ENCODE measurements at places on chromosomes 1 and 21. TPM values are rescaled to one million over a fixed set of nuclear protein-coding genes. Genes with fewer than 3 reads are reported as not detected.

The VHLL gene
- total RNA-seq = not detected

The COPA gene
- 120 TPM for total RNA-seq

The RGS13 gene
- total RNA-seq = not detected

The TRIM46 gene
- 6.8 TPM for total RNA-seq

The OR2AK2 gene
- total RNA-seq = 0.25 TPM

The C1QA gene
- total RNA-seq = not detected

The KCNT2 gene
- total RNA-seq = not detected

The FCER1G gene
- total RNA-seq = 7.4 TPM

The WNT2B gene
- 0.16 TPM for total RNA-seq

The PTPN22 gene
- 55.3 TPM for total RNA-seq

The SIM2 gene
- total RNA-seq = 0.16 TPM

All from activated naive CD4-positive, alpha-beta T cell treated with anti-CD3 and anti-CD28 coated beads, Interleukin-2, amount 50 U/mL, for 72 hours (primary cell).